ENCODE measurements at places on chromosomes 16 and 17.

GRCh38 chr17:44829523-44830358, at the start of gene GJC1:
TSS of gene GJC1 (minus strand) at chr17:44830287. CDS start at chr17:44805817, 24,470 bp downstream.
- DNase-seq: peak; percentile 60

GRCh38 chr17:6508519-6509030, 47.8 kb downstream of the PITPNM3 start:
- peak; percentile 49 for DNase-seq

DNA sequence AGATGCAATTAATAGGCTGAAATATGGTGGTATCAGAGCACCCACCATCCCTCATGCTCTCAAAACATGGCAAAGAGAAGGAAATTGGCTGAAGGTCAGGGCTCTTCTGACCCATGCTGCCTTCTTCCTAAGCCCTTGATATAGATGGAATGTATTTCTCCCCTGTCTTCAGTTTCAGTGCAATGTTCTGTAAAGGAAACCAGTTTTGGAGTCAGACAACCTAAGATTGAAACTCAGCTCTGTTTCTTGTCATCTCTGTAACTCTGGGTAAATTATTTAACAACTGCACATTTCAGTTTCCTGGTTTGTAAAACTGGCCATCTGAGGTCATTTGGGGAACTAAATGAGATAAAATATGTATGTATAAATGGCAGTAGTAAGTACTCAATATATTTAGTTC, 243.9 kb downstream of the CA10 start:
- DNase-seq: no peak

GRCh38 chr16:12330946-12331345, 354.4 kb downstream of the SNX29 start:
- DNase-seq: no peak

DNA sequence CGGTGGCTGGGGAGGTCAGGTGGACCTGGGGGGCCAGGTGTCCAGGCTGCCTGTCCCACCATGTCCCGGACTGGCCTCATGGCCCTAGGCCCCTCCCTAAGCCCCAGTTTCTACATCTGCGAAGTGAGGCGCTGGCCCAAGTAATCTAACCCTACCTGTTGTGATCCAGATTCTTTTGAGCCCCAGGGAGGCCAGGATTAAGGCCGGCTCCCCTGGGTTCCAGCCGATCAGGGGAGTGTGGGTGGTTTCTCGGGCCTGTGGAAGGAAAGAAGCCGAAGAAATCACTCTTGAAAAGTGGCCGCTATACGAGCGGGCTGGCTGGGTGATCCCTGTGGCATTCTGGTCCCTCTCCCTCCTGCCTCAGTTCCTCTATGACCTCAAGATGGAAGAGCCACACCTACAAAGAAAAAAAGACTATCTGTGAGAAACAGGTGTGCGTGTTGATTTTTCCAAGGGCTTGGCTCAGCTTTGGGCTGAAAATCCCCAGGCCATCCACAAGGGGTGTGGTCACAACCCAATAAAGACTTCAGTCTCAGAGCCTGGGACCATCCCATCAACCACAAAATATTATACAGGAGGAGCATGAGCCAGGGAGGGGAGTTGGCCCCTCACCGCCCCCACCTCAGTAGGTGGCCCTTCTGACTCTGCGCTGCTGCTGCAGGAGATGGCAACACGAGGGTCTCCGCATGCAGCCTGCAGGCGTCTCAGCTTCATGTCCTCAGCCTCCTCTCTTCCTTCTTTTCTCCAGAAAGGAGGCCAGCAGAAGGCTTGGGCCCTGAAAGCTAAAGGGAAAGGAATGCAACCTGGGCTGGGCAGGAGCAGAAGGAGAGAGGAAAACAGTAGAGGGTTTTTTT, 20.3 kb downstream of the GPR142 start:
- DNase-seq: no peak

DNA sequence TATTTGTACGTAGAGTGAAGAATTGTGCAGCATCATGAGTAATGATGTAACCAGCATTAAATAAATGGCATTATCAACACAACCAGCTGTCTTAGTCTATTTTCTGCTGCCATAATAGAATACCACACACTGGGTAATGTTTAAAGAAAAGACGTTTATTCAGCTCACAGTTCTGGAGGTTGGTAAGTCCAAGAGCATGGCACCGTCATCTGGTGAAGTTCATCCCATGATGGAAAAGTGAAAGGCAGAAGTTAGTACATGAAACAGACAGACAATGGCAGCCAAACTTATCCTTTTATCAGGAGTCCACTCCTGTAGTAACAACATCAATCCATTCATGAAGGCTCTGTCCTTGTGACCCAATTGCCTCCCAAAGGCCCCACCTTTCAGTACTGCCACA, 6.3 kb upstream of the GOSR2 start:
- DNase-seq: no peak
